ENCODE measurements at places on chromosomes 6 and 20. TPM values are rescaled to one million over a fixed set of nuclear protein-coding genes. Genes with fewer than 3 reads are reported as not detected.

ERMARD gene
- total RNA-seq = 25.6 TPM

C6orf15 gene
- not detected for total RNA-seq

CST4 gene
- total RNA-seq = not detected

TP53INP2 gene
- total RNA-seq = 17.7 TPM

DNA sequence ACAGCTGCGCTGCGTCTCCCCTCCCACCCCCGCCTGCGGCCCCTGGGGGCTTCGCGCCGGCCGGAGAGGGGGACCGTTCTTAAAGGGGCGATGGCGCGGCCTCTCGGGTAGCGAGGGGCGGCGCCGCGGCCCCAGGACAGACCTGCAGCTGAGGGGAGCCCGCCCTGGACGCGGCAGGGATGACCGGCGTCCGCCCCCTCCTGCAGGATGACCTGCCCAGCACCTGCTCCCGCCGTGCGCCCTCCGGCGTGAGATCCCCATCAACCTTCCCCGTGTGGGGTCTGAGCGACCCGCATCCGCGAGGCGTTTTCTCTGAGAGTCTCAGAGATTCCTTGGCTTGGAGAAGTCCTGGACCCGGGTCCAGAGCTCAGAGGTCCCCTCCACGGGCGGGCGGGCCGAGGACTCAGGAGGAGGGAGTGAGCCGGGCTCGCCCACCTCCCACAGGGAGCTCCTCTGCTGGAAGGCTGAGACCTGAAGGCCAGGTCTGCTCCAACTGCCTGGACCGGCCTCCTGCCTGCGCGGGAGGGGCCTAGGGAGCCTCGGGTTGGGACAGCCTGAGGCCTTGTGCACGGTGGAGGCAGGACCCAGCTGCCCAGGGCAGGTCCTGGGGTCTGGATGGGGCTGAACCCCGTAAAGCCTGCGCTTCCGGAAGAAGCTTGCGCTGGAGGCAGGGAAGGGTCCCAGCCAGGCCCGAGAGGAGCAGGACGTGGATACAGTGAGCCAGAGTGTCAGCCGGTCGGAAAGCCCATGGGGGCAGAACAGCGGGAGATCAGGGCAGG lies 532 bp upstream of the NKAIN4 start:
- no peak for DNase-seq

DNA sequence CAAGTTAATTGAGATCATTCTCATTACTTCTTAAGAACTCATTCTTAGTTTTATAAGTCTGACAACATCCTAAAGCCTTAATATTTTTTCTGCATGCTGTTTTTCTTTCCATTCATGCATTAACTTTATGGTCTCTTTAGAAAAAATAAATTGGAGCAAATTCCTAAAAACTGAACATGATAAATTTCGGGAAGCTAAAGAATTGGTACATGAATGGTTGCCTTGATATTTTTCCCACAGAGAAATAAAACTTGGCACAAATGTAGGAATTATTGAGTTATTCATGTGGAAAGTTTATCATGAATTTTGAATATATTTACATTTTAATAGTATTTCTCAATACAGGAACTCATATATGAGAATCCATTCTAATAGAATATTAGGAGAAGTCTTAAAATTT lies 115.9 kb downstream of the BMP5 start:
- DNase-seq = no peak

DNA sequence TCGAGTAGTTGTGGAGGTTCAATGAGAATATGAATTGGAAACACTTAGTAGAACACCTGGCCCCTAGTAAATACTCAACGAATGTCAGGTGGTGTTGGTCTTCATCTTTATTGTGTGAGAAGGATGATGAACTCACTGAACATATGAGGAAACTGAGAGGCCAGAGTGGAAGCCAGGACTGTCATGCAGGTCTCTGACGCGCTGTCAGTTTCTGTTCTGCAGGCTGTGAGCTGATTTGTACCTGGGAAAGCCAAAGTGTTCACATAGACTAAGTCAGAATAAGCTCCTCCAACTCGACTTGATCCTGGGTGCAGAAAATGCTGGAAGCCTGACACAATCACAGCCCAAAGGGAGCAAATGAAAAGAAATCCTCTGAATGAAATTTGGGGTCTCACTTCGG lies 222.2 kb downstream of the LY86 start:
- DNase-seq = no peak

GRCh38 chr6:52551483-52552277 lies 25.2 kb downstream of the TRAM2 start:
- peak; percentile 71 for DNase-seq

DNA sequence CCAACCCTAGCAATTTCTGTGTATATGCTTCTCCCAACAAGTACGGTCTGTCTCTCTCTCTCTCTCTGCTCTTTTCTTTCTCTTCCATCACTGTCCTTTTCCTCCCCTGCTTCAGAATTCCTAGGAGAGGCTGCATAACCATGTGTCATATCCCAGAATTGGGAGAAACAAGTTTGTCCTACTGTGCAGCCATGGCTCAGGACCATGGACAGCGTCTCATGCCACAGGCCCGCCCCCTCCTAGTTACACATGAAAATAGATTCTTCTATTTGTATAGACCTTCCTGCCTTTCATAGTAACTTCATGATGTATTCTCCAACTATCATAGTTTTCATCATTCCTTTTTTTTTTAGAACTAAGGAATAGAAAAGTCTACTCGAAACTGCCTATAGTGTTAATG lies 98.0 kb downstream of the FNDC1 start:
- DNase-seq = no peak

Measured in upper lobe of right lung (tissue), 1 donor.